Mucosa of descending colon (tissue), 3 donors: ENCODE measurements at places on chromosomes 5 and 9. TPM values are rescaled to one million over a fixed set of nuclear protein-coding genes. Genes with fewer than 3 reads are reported as not detected.

The DNM1 gene
- total RNA-seq: 6.7 TPM

- no peak for DNase-seq
Observed at GRCh38 chr9:93112116-93112863, 16.3 kb downstream of the CARD19 start.

- DNase-seq: no peak
Observed at GRCh38 chr5:163995206-163995605, 489.8 kb downstream of the MAT2B start.

The PCDHB15 gene
- 0.69 TPM for total RNA-seq

- DNase-seq: no peak
Observed at GRCh38 chr5:132263548-132264261, 6.2 kb downstream of the PDLIM4 start.

GRCh38 chr5:124056991-124057723 is 545.2 kb downstream of the CSNK1G3 start:
- DNase-seq: peak; percentile 72
